A549 (cell line): ENCODE measurements at places on chromosomes 13 and 19. TPM values are rescaled to one million over a fixed set of nuclear protein-coding genes. Genes with fewer than 3 reads are reported as not detected.
A peak's percentile ranks its signal among the peaks of the same experiment; 100 is the strongest.

Gene POU2F2
- 0.24 to 0.49 TPM (median 0.28 TPM) in 3 replicates for polyA plus RNA-seq

Gene VAV1
- polyA plus RNA-seq: 7.5 to 9.5 TPM (median 8.5 TPM) in 3 replicates

Gene UTP14C
- 8.1 to 8.7 TPM (median 8.6 TPM) in 3 replicates for polyA plus RNA-seq

Gene ZNF844
- polyA plus RNA-seq: not detected in 3 replicates

Gene PRRG2
- 0.68 to 1.1 TPM (median 1.0 TPM) in 3 replicates for polyA plus RNA-seq

DNA sequence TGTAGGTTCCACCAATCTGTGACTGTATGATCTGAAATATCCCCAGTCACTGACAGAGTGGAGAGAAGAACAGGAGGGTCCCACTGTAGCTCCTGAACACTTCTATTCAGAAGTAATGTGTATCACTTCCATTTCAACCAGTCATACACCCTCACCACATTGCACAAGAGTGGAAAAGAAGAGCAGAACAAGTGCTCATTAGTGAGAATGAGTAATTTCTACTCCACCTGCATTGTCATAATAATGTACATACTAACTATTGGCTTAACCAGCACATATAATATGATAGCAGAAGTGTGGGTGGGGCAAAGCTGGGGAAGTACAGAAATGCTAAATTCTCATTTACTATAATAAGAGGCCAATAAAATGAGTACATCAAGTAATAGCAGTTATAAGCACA lies 342.7 kb downstream of the LMO7 start:
- no peak for DNase-seq

DNA sequence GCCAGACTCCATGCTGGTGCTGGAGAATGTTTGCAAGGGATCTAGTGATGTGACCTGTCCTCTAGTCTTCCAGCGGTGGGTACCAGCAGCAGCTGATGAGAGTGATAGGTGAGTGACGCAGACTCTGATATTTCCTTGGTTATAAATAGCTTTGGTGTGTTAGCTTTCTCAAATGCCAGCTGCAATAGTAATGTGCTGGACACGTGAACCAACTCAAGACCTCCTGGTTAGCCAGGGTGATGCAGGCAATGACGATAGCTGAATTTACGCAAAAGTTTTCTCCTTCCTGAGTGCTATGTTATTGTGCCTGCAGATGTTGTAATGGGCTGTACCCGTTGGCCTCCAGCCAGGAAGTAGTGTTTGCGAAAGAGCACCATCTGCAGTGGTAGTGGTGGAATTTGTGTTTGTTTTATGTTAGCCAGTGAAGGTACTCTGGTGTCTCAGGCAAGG lies 129.5 kb downstream of the CYSLTR2 start:
- peak; percentile 10 for DNase-seq

- no peak for DNase-seq
Observed at GRCh38 chr13:31504918-31505317, 234.4 kb upstream of the RXFP2 start.

DNA sequence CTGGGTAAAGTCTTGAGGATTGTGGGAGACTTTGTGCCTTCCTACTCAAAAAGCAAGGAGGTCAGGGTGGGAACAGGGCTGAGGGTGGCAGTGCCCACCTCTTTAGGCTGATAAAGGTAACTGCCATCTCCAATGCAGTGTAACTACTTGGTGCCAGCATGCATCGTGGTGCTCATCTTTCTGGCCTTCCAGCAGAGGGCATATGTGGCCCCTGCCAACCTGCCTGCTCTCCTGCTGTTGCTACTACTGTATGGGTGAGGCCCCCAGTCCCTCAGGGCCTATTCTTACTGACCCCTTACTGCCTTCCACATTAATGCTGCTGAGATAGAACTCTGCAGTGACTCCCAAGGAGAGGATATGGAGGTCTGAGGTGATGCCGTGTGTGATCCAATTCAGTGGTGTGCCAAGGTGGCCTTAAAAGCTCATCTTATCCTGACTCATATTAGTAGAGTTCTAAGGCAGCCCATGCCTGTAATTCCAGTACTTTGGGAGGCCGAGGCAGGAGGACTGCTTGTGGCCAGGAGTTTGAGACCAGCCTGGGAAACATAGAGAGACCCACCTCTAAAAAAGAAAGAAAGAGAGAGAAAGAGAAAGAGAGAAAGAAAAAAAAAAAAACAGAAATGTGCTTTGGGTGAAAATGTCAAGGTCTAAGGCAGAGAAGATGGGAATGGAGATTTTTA lies 9.7 kb upstream of the ARHGAP45 start:
- no peak for DNase-seq

DNA sequence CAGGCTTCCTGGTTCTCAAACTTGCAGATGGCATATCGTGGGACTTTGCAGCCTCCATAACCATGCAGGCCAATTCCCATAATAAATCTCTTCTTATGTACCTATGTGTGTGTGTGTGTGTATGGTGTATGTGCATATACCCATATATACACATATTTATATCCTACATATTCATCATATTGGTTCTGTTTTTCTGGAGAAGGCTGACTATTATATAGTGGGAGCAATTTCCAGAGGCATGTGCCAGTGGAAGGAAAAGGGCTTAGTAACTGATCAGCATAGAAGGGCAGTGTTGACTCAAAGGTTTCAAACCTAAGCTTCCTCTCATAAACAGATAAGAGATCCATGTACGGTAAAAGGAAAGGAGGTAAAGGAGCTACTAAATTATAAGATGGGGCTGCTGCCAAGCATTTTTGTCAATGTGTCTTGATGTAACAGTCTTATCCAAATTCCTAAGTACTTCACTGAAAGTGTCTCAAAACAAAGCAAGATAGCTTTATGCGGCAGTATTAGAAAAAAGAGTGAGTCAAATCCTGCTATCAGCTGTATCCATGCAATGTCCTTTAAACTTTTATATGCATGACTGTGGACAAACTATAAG lies 432.1 kb downstream of the TBC1D4 start:
- no peak for DNase-seq

GRCh38 chr19:16945364-16945714 lies 56.5 kb downstream of the F2RL3 start:
- DNase-seq: no peak

DNA sequence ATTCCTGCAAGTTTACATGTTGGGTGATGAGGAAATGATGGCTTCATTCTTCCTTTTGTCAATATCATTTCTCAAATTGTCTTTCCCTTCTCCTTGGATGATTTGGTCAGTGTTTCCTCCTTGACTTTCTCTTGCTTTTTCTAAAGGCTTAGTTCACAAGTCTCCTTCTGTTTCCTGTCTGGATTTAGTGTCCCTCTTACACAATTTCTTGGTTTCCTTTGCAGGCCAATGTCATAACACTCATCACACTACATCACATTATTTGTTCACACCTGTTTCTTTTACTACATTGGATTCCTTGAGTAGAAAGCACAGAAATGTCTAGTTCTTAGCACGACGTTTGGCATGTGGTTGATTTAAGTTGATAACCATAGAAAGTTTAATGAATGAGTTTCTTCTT lies 490.7 kb downstream of the TDRD3 start:
- no peak for DNase-seq
